Stimulated activated CD8-positive, alpha-beta memory T cell treated with anti-CD3 and anti-CD28 coated beads, Interleukin-12 subunit alpha, Interleukin-12 subunit beta, amount 100 ng/mL, for 1 hour (primary cell): ENCODE measurements at places on chromosomes 2 and 18.
A peak's percentile ranks its signal among the peaks of the same experiment; 100 is the strongest.

DNA sequence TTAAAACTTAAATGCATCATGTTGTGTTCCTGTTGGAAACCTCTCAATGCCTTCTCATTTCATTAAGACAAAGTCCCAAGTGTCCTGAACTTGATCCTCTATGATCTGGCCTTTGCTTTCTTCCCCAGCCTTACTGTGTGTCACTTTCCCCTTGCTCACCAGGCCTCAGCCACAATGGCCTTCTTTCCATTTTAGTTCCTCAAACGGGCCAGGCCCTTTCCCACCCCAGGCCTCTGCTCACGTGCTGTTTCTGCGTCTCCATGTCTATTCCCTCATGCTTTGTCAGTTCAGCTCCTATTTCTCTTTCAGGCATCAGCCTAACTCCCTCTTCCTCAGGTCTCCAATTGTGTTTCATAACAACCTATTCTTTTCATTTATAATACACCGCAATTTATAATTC, 19.5 kb downstream of the CXCR4 start:
- no peak for DNase-seq

- no peak for DNase-seq
Observed at GRCh38 chr18:13643261-13643751, 83.1 kb downstream of the FAM210A start.

- no peak for DNase-seq
Observed at GRCh38 chr2:152440049-152440448, 105.1 kb downstream of the FMNL2 start.

GRCh38 chr2:64329848-64330247, 124.1 kb upstream of the LGALSL start:
- DNase-seq: no peak

DNA sequence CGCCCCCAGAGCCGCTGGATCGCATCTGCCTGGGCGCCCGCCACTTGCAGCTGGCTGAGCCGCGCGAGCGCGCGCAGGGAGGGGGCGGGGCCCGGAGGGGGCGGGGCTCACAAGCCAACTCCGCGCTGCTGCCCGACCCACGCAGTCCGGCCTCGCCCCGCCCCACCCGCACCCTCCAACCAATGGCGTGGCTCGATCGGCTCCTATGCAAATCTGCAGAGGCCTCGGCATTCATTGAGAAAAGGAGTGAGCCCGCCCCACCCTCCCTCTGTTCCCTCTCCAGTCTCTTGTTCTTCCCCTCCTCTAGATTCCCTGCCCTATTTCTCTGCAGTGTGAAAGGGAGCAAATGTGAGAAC, at the start of gene ALK:
TSS of gene ALK (minus strand) at position 27 of the 356 bp plus-strand sequence. CDS start 927 bp downstream, outside the sequence.
- no peak for DNase-seq

DNA sequence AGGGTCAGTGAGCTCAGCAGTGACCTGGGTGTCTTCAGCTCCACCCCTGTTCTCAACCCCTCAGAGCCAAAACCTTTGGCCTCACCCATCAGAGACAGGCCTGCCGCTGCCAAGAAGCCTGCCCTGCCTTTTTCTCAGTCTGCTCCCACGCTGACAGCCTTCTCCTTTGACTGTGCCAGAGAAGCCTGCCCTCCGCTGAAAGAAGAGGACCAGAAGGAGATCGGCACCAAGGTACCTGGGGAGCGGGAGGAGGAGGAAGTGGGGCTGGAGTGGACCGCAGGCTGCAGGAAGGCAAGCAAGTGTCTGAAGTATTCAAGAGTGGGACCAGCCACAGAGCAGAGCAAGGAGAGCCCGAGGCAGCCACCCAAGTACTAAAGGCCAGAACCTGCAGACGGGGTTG, 33.2 kb downstream of the TOGARAM2 start:
- DNase-seq: no peak

- no peak for DNase-seq
Observed at GRCh38 chr18:60599267-60599666, 226.7 kb upstream of the MC4R start.

DNA sequence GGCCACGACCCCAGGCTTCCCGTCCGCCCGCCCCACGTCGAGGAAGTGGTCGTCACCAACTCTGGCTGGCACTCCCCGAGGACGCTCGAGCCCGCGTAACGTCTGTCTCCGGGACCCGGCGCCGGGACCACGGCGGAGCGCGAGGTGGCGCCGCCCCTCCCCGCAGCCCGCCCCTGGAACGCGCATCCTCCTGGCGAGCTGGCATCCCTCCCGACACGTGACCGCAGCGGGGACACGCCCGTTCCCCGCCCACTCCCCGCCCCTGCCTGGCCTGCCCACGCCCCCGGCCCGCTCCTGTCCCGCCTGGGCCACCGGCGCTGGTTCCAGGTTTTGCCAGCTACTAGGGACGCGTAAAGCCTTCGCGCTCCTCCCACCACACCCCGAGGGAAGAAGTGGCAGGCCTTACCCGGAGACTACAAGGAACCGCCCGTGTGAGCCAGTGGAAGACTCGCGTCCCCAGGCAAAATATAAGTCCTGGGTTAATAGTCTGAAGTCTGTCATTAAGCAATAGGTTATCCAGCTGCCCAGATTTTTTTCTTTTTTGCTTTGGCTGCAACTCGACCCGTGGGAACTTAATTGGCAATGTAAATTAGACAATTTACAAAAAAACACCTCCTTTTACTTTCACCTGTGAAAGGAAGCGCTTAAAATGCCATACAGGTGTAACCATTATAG, at the start of gene OSBPL1A:
TSS of gene OSBPL1A (minus strand) at position 131 of the 675 bp plus-strand sequence. CDS start 20,291 bp downstream, outside the sequence.
- peak; percentile 70 for DNase-seq
